NCI-H1105 treated with DMSO at 0.1 percent for 48 hours (cell line): ENCODE measurements at places on chromosomes 13 and 19.

DNA sequence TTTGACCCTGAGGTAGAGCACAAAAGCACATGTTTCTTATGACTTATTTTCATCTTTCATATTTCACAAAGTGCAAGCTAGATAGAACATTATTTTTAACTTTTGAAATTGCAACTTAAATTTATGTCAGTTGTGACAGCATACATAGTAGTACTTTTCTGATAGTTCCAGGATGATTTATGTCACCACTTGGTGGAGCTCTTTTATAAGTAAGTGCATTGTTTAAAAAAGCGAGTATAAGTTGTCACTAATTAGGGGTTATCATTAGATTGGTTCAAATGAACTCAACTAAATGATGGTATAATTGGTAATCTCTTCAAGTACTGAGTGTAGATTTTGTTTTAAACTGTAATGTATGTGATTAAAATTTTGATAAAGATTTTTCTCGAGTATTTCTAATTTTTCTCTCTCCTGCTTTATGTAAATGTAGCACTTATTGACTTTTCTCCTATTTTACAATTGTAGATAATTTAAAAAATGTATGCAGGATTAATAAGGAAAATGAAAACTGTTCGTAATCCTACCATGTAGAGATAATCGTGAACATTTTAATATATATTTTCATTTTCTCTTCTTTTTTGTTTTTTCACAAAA lies 31.1 kb downstream of the RB1 start:
- peak; percentile 50 for DNase-seq

DNA sequence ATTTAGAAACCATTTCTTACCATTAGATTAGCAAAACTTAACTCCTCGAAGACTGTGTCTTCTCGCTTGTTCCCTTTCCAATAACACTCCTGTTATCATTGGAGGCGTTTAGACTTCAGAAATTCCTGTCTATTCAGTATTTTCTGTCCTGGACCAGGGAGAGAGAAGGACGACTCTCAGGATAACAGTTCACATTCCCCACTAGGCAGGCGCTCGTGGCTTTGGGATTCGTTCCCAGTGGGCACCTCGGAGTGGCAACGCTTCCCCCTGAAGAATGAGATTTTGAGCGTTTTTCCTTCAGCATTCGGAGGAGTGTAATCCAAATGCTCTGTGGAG lies 429 bp upstream of the ZNF225 start:
- no peak for DNase-seq

DNA sequence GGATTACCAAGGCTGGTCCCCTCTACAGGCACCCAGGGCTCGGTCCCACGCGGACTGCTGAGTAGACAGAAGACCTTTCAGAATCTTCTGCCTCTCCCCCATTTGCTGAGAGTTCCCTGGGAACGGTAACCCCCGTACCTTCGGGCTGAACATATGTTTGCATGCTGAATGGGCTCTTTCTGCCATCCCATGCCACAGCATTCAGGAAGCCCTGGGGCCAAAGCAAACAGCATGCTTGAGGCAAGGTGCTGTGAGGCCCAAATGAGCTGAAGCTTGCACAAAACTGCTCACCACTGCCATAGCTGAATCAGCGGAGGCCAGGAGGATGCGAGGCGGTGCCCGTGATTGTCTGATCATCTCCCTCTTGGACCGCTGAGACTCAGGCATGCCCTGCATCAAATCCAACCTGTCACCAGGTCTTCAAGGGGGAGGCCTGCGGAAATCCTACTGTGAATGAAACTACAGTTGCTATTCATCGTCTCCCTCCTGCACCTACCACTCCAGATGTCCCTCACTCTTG lies 16.3 kb upstream of the C19orf12 start:
- DNase-seq: no peak

- no peak for DNase-seq
Observed at GRCh38 chr13:110920038-110920437, 5.2 kb upstream of the ANKRD10 start.

- no peak for DNase-seq
Observed at GRCh38 chr13:21897161-21897560, 226.3 kb downstream of the FGF9 start.

DNA sequence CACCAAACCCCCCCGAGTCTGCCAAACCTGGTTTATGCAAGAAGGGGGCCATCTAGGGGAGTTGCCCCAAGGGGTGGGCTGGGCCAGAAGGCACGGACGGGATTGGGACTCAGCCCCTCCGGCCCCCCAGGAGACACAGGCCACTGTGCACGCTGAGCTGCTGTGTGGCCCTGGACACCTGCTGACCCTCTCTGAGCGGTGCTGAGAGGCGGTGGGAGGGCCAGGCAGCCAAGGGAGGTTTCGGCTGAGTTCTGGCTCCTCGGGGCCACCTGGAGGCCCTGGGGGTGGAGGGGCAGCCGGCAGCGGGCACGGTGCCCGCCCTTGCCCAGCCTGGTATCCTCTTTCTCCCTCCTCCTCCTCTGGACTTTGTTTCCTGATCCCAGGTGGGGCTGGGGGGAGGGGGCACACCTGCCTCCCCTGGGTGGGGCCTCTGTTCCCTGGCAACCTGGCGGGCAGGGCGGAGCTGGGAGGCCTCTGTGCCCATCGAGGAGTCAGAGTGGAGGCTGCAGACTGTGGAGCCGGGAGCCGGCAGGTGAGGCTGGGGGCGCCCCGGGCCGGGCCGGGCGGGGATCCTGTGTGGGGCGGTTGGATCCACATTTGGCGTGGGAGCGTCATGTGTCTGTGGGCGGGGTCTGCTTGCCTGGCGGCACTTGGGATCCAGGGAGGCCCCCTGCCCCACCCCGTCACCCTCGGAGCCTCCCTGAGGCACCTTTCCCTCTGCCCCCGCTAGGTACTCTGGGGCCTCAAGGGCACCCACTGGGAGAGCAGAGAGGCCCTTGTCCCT lies at the start of gene MISP:
TSS of gene MISP (plus strand) at position 473 of the 784 bp plus-strand sequence. CDS start 5,835 bp downstream, outside the sequence.
- peak; percentile 83 for DNase-seq

DNA sequence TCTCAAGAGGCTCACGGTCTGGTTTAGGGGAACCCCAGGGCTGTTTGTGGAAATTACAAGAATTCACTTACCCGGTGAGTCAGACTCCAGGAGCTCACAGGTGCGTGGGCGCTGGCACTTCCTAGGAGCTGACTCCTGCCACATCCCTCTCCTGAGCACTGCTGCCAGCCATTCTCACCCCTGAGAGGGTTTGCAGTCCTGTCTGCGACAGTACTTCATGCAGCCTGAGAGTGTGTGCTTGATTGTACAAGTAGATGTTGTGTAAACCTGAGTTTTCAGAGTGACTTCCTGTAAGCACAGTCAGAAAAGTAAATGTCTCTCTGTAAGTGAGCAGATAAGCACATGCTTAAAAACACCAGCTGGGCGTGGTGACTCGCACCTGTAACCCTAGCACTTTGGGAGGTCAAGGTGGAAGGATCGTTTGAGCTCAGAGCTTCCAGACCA lies 8.1 kb downstream of the MRPL4 start:
- DNase-seq: no peak

DNA sequence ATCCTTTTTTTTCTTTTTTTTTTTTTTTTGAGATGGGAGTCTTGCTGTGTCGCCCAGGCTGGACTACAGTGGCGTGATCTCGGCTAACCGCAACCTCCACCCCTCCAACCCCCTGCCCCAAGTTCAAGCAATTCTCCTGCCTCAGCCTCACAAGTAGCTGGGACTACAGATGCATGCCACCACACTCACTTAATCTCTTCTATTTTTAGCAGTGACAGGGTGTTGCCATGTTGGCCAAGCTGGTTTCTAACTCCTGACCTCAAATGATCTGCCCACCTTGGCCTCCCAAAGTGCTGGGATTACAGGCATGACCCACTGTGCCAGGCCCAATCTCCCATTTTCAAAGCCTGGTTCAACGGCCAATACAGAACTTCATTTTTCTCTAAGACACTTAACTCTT lies 9.1 kb downstream of the FOXO1 start:
- DNase-seq: no peak

GRCh38 chr19:39497996-39498797 lies 550 bp upstream of the DLL3 start:
- DNase-seq: peak; percentile 93

DNA sequence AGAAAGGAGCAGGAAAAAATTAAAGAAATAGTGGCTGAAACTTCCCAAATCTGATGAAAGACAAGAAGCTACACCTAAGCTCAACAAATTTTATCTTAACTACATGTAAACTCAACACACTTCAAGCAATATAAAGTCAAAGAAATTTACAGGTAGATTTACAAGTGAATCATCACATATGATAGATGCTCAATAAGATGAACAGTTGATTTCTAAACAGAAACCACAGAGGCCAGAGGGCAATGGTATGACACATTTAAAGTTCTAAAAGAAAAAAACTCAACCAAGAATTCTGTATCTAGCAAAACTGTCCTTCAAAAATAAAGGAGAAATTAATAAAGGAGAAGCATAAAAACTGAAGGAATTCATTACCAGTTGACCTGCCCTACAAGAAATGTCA lies 39.3 kb upstream of the ZNF780A start:
- no peak for DNase-seq

GRCh38 chr19:46441866-46442265 lies 13.1 kb upstream of the PNMA8C start:
- no peak for DNase-seq

- no peak for DNase-seq
Observed at GRCh38 chr19:29793116-29793727, 18.6 kb upstream of the CCNE1 start.

DNA sequence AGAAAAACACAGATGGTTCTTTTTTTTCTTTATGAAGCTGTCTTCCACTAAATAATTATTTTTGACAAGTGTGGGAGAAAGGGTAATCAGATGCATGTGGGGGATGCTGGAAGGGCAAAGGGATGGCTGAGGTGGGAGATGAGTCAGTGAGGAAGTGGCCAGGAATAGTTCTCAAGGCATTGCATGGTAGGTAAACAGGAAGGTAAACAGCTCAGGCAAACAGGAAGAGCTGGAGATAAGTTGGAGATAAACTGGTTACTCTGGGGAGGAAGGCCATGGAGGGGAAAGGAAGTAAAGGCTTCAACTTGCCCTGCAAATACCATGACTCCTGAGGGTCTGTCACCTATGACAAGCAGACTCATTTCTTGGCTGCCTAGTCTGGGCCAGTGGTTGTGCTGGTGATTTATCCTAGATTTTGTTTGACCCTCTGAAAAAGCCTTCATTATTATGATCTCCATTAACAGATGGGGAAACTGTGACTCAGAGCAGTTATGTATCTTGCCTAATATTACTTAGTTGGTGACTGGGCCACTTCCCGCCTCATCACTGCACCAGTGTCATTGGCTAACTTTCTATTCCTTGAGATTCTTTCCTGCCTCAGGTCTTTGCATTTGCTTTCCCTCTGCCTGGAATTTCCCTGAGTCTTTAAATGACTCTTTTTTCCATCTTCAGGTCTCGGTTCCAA lies 17.1 kb downstream of the ACTL9 start:
- no peak for DNase-seq

GRCh38 chr19:34577531-34578101 lies 96.1 kb downstream of the WTIP start:
- DNase-seq: no peak
